ENCODE measurements at places on chromosomes 13 and 19.

GRCh38 chr13:71672512-71672911 is 194.5 kb downstream of the DACH1 start:
- DNase-seq = no peak

GRCh38 chr13:78844106-78844505 is 185.2 kb upstream of the OBI1 start:
- DNase-seq = no peak

- no peak for DNase-seq
These were observed 45.2 kb upstream of the GPI start for GRCh38 chr19:34319785-34320184.

- no peak for DNase-seq
These were observed 1775.7 kb downstream of the PCDH9 start for GRCh38 chr13:65454403-65454802.

DNA sequence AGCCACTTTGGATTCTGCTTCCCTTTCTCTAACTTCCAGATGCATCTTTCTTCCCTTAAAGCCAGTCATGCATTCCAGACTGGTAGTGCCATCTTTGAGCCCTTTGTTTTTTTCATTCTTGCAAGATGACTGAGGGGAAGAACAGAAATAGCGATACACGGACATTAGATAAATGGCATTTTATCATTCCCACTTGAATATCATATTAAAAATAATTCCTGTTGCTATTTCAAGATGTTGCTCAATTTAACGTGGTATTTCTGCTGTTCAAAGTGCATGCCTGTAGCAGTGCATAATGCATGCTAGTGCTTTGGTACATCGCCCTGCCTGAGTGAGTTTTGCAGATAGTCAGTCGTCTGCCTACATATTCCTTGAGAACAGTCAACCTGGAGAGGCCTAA is 140.6 kb upstream of the FRY start:
- DNase-seq = no peak

DNA sequence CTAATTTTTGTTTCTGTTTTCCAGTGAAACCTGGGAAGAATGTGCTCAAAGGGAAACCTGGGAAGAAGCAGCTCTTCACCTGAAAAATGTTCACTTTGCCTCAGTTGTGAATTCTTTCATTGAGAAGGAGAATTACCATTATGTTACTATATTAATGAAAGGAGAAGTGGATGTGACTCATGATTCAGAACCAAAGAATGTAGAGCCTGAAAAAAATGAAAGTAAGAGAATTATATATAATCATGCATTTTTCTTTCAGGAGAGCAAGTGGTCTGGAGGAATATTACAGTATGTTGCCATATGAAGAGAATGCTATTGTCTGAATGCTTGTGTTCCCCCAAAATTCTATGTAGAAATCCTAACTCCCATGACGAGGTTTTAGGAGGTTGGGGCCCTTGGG is 3.4 kb downstream of the NUDT15 start:
- DNase-seq = no peak

- no peak for DNase-seq
These were observed 2.7 kb upstream of the KCNC3 start for GRCh38 chr19:50331994-50332243.

DNA sequence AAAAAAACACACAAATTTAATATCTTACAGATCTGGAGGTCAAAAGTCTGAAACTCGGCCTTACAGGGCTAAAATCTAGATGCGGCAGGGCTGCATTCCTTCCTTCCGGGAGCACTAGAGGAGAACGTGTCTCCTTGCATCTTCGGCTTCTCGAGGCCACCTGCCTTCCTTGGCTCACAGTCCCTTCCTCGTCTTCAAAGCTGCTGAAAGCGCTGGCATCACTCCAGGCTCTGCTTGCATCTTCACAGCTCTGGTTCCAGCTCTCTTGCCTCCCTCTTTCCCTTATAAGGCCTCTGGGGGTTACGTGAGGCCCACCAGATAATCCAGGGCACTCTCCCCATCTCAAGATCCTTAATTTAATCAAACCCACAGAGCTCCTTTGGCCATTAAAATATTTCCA is 10.5 kb downstream of the XRCC1 start:
- DNase-seq = no peak
